ENCODE measurements at places on chromosomes 6 and 20.

DNA sequence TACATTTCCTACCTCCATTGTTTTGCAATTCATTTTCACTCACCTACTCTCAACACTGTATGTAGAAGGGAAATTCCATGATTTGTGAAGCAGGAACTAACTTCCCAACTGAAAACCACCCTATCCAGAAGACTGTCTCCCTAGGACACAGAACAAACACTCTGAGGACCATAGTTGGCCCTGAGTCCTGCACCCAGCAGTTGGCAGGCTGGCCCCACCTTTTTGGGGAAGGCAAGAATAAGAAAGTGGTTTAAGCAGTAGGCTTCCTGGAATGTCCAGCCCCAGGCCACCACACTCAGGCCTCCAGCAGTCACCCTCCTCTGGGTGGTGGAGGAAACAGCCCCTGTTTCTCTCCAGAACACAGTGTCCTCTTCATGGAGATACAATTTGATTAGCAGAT is 258.8 kb downstream of the ARHGAP18 start:
- no peak for DNase-seq

DNA sequence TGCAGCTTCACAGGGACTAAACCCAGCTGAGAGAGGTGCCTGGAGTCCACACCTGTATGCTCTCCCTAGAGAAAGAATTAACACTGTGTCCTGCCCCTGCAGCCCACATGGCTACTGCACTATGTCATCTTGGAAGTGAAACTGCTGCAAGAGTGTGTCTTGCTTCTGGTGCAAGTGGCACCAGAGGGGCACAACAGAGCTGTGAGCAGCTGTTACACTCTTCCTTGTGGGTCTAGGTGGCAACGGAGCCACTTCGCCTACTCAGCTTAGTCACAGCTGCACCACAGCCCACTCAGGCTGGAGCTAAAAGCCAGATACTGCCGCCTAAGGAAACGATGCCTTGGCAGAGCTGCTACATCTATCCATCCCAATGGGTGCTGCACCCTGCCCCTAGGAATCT is 391.4 kb downstream of the COL12A1 start:
- DNase-seq, result no peak

- no peak for DNase-seq
Measured at GRCh38 chr6:157464653-157465535, 83.9 kb downstream of the ZDHHC14 start.

- no peak for DNase-seq
Measured at GRCh38 chr6:100665041-100665380, 200.3 kb upstream of the SIM1 start.

DNA sequence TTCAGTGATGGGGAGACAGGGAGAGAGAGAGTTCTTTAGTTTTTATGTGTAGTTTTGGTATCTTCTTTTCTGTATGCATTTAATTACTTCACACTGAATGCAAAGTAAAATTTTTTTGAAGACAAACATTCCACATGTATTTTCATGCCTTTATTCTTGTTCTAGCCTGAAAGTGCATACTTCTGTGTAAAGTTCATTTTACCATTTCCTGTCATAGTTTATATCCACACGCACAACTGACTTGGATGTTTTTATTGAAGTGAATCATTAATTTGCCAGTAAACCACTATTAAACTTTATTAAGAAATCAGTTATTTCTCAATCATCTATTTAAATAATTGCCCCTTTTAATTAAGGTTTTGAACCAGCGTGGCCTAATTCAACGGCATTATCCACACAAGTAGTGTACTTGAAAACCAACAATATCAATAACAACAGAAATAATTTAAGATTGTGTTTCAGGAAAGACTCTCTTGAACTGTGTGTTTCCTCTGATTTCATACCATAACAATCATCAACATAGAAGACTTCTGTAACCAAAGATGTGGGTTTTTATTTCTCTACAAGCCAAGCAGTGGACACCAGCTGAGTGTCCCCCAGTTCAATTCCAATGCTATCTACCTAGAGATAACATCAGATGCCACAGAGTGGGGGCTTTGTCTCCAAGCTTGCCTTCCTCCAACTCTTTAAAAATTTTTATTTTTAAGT is 512.7 kb upstream of the JAG1 start:
- DNase-seq, result no peak

GRCh38 chr6:151721671-151722070 is 85.8 kb upstream of the ESR1 start:
- DNase-seq, result no peak

GRCh38 chr6:33658982-33659689 is 38.0 kb downstream of the ITPR3 start:
- DNase-seq, result no peak

DNA sequence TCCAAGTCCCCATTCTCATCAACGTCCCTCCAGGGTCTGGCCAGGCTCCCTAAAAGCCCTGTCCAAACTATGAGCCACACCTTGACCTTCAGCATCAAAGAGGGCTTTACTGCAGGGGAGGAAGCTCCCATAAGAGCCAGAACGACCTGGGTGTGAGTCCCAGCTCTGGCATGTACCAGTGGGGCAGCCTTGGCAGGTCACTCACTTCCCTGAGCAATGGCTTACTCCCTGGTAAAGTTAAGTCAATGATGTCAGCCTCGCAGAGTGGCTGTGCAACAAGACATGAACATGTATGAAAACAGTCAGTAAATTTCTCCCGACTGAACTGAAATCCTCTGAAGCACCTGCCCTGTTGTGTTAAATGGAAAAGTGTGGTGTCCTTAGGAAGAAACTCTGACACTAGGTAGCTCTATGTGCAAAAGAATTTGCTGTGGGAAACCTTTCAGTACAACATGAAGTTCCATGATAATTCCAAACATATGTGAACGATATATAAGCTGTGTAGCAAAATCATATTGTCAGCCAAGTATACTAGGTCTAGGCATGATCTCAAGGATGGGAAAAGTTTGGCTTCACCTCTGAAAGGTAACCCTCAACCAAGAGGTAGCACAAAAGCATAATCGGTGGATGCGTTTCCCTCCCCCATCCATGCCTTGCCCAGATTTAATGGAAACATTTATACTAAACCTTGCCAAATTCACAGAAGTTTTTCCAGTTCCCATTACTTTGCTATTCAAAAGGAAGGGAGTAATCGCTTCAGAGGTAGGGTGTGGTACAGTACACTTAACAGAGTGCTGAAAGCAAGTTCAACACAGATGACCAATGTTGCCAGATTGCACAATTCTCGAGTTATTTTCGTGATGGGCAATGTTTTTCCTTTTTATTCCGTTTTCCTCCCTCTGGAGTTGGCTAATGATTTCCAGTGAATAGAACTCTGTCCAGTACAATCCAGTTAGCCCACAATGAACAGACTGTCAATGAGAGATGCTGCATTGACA is 49.0 kb upstream of the RANBP9 start:
- DNase-seq, result no peak

DNA sequence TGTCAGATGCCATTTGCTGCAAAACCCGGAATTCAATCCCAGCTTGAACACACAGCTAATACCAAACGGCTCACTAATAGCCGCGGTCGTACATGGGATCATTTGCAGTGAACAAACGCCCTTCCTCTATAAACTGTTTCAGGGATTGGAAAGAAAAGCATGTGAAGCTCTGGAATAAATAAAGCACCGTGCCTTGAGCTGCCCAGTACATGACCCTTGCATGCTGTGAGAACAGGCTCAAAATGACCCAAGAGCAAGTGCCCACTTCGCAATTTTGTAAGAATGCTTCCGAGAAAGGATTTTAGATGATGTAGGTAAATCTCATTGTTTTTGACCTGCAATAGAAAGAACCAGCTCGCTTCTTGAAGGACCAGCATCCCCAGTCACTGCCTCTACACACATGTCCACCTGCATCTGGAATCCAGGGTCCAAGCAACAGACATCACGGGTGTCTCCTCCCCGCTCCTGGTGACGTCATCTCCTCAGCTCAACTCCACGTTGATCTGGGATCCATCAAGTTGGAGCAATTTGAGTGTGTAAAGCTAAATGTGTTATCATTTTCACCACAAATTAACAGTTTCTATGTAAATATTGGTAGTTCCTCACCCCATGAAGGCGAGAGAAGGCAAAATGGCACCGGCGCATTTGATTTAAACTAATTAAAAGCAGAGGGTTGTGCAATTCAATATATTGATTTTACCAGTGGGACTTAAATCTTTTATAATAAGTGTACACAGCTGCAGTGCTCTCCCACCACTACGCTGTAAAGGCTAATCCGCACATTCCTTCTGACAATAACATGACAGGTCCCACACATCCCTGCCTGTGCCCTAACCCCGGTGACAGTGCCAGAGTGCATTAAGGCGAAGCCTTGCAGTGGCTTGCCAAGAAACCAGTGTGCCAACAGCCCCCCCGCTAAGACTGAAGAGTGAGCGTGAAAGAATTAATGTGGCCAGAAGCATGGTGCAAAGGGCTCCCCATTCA is 6.2 kb downstream of the BMP7 start:
- no peak for DNase-seq

GRCh38 chr20:59955131-59955796 is 3.0 kb upstream of the CDH26 start:
- DNase-seq, result no peak

- no peak for DNase-seq
Measured at GRCh38 chr6:141140905-141141304, 991.8 kb upstream of the GJE1 start.

DNA sequence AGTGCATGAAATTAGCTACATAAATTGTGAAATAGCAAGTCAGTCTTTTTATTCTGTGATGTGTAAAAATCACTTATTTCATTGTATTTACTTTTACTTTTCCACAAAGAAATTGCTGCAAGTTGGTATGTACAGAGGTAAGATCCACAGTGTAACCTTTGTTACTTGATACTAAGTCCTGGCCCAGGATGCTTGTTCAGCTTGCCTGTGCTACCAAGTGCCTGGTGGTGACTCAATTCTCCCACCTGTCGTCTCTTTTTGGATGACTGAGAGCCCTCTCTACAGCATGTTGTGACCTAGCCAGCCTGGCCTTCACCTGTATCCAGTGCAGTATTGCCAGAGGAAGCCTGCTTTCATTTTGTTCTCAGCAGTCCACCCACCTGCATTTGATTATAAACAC is 54.9 kb downstream of the ANKRD6 start:
- no peak for DNase-seq

DNA sequence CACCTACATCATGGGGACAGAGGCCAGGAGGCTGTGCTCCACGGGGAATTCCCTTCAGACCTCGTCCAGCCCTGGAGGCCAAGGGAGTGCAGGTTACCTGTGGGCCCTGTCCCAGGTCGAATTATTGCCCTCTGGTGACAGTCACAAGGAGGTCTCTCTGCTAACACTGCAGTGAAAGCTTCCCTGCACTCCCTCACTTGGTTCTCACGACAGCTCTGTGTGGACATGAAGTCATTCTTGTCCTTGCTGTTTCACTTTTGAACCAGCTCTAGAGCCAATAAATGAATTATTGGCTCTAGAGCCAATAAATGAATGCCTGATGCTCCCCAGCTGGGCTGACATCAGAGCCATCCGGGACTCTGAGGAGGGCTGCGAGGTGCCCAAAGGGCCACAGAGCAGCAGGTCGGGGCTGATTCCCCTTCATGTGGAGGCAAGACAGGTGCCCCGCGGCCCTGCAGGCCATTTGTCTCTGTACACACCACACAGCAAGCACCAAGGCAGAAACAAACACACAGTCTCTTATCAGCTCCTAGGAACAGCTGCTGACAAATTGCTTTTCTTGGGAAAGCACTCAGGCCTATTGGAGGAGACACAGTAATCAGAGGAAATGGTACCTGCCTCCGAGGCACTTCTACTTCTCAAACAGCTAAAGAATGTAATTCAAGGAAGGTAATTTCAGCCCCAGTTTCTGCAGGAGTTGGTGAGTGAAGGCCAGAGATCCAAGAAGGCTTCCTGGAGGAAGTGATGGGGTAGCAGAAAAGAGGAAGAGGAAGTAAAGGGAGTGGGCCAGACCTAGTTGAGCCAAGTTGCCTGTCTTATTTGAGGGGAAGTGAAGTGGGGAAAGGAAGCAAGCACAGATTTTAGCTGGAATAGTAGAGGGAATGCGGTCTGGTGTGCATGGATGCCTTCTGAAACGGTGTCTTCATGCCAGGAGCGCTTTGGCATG is 27.5 kb upstream of the TBXT start:
- DNase-seq, result no peak

- no peak for DNase-seq
Measured at GRCh38 chr6:161232010-161232409, 41.9 kb downstream of the AGPAT4 start.

All from NCI-H1048 (cell line).